CD4-positive, alpha-beta T cell treated with Interleukin-6 at 100 ng/mL for 8 hours (primary cell): ENCODE measurements at places on chromosomes 7 and 10.

GRCh38 chr10:13550802-13551201 is 22.0 kb upstream of the BEND7 start:
- DNase-seq = no peak

DNA sequence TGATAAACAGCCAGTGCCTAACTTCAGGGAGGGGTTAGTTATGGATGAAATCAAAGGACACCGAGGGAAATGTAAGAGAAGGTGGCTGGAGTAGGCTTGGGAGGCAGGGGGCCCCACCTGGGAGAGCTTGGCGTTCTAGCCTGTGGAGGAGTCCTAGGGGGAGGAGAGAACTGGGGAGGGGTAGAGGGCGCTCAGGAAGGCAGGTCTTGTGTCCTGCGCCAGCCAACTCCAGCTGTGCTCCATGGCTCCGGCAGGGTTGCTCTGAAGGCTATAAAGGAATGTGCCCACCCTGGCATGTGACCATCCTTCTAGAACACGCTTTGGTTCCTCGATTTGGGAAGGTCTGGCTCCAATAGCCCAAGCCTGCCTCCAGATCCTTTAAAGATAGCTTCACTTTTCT is 96.3 kb downstream of the SEC61G start:
- no peak for DNase-seq

GRCh38 chr10:43204042-43204942 is 62.6 kb downstream of the RASGEF1A start:
- no peak for DNase-seq

- DNase-seq = no peak
Measured at GRCh38 chr7:152341039-152341913, 94.5 kb downstream of the KMT2C start.

DNA sequence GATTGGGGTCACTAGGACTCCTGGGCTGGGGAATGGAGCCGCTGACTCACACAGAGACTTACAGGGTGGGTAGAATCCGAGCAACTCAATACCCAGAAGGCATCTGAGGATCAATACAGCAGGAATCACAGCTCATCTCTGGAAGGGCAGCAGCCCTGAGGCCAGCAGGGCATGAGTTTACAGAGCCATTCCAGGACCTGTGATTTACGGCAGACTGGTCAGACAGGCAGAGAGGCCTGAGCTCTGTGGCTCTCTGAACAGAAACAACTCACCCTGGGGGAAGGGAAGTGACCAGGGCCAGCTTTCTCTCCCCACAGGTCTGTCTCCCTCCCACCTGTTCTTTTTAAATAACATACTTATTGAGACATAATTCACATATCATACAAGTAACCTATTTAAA is 88.2 kb upstream of the CXCL12 start:
- DNase-seq = no peak

DNA sequence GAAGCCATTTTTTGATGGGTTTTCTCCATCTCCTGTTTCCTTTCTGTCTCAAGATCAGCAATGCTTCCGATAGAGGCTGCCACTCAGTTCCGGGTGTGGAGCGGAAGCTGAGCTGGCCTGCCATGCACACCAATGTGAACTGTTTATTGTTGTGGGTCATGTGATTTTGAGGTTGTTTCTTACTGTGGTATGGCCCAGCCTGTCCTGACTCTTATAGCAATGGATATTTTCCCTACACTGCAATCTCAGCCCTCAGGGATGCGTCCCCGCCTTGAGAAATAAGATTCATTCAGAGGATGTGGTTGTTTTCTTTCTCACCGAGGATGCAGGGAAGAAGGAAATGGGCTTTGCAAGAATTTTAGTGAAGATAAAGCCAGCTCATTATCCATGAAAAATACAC is 134.7 kb downstream of the PFKFB3 start:
- no peak for DNase-seq

DNA sequence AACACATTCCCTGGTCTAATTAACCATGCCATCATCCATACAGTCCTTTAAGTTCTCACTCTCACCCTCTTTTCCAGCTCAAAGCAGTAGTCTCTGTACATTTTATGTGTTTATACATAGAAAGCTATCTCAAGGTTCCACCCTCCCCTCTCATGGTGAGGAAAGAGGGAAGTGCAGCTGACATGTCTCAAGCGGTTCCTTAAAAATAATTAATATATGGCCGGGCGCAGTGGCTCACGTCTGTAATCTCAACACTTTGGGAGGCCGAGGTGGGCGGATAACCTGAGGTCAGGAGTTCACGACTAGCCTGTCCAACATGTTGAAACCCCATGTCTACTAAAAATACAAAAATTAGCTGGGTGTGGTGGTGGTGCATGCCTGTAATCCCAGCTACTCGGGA is 36.7 kb downstream of the ZC3HAV1 start:
- no peak for DNase-seq
